Left lung (tissue), 14 donors: ENCODE measurements at places on chromosomes 4 and X. TPM values are rescaled to one million over a fixed set of nuclear protein-coding genes. Genes with fewer than 3 reads are reported as not detected.

- H3K27me3 ChIP-seq = no peaks in the 10 kb centered on the region
- H3K4me1 ChIP-seq = no peaks in the 10 kb centered on the region
- H3K27ac ChIP-seq = no peak overlapping the region
- peak; percentile 88 for DNase-seq
- H3K36me3 ChIP-seq = no peaks in the 10 kb centered on the region
Observed at GRCh38 chr4:155442267-155443105, 65.7 kb upstream of the MAP9 start.

GRCh38 chr4:174317531-174317930, 33.8 kb downstream of the CEP44 start:
- H3K4me1 ChIP-seq = no peaks in the 10 kb centered on the region
- peak; percentile 2 for DNase-seq
- H3K36me3 ChIP-seq = peaks cover 9% of the 10 kb centered on the region
- H3K4me3 ChIP-seq = no peak overlapping the region
- H3K27me3 ChIP-seq = no peaks in the 10 kb centered on the region
- H3K27ac ChIP-seq = no peak overlapping the region

DNA sequence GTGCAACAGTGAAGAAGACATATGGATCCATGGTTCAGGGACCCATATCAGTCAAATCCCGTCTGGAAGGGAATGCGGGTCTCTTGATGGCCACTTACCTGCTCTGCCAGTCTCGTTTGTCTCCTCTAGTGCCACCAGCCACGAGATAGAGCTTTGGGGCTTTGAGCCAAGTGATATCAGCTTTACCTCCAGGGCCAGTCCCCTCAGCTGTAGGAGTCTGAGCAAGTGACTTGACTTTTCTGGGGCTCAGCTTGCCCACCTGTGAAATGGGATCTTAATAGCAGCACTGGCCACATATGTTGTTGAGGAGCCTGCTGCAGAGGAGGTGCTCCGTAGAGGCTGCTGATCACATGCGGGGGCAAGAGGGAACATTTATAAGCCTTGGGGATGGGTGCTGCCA, 1.2 kb downstream of the SLC2A9 start:
- no peaks in the 10 kb centered on the region for H3K27me3 ChIP-seq
- DNase-seq = no peak
- peaks cover 61% of the 10 kb centered on the region for H3K4me1 ChIP-seq
- peak overlapping the region; percentile 78 for H3K27ac ChIP-seq
- H3K36me3 ChIP-seq = no peaks in the 10 kb centered on the region
- H3K4me3 ChIP-seq = no peak overlapping the region

DNA sequence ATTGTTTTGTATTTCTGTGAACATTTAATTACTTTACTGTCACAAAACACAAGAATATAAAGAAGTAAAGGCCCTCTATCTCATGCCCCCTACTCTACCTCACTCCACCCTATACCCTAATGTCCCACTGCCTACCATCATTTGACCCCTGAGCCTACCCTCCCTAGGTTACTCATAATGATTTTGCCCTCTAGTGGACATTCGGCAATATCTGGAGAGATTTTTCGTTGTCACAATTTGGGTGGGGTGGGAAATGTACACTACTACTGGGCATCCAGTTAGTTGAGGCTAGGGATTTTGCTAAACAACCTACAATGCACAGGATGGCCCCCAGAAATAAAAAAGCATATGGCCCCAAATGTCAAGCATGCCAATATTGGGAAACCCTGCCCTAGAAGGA, 10.2 kb downstream of the TEX13A start:
- H3K36me3 ChIP-seq = no peaks in the 10 kb centered on the region
- H3K4me1 ChIP-seq = no peaks in the 10 kb centered on the region
- H3K27ac ChIP-seq = no peak overlapping the region
- H3K4me3 ChIP-seq = no peak overlapping the region

DNA sequence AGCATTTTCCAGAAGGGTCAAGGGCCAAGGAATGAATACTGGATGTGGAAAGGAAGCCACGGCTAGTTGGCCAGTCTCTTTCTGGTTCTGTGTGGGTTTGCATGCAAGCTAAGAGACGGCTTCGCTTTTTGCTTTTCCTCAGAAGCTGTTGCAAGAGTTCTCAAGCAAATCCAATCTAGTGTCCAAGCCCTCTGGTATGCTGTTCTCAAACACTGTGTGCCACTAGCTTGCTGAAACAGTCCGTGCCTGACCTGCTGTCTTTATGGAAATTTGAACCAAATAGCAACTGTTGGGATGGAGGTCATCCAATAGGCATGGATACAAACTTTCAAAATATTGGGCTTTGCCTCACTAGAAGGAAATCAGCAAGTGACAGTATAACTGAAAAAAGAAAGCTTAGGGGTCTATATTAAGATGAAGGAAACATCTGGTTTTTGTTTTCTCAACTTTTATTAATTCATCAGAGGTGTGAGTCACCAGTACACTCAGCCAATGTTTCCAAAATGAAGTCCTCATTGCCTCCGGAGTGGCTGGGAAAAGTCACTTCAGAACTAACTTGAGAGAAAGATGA, 70.5 kb downstream of the SLC9A6 start:
- DNase-seq = peak; percentile 42
- H3K27ac ChIP-seq = peak overlapping the region; percentile 53
- no peaks in the 10 kb centered on the region for H3K27me3 ChIP-seq
- H3K4me3 ChIP-seq = no peak overlapping the region

DNA sequence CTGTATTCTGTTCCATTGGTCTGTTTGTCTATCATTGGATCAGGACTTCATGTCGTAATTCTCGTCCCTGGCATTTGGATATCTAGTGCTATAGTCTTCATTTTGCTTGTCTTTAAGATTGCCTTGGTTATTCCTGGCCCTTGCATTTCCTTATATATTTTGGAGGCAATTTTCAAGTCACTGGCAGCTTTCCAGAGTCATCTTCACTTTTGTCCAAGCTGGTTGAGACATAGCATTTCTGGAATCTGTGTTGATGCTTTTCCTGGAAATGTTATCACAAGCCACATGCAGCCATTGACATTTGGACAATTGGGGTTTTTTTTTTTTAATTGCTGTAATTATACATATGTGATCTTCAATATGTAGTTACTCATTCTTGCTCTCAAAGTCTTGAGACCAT, 45.2 kb upstream of the HGFAC start:
- H3K36me3 ChIP-seq = no peaks in the 10 kb centered on the region
- no peak overlapping the region for H3K4me3 ChIP-seq
- H3K27me3 ChIP-seq = no peaks in the 10 kb centered on the region
- peaks cover 5% of the 10 kb centered on the region for H3K4me1 ChIP-seq
- H3K27ac ChIP-seq = no peak overlapping the region

DNA sequence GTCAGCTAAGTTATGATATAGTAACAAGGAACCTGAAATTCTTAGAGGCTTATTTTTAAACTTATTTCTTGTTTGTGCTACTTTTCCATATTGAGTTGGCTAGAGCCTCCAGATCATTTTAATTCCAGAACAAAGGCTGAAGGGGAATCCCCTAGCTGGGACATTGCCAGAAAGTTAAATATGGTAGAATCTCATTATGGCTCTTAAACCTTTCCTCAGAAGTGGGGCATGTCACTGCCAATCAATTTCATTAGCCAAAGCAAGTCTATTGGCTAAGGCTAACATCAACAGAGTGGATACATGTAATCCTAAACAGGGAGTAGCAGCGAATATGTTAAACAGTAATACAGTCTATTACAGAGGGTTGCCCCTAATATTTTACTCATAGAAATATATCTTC, 47.0 kb downstream of the FTHL17 start:
- H3K27me3 ChIP-seq = no peaks in the 10 kb centered on the region
- no peaks in the 10 kb centered on the region for H3K36me3 ChIP-seq
- no peaks in the 10 kb centered on the region for H3K4me1 ChIP-seq
- H3K4me3 ChIP-seq = no peak overlapping the region
- no peak for DNase-seq

DNA sequence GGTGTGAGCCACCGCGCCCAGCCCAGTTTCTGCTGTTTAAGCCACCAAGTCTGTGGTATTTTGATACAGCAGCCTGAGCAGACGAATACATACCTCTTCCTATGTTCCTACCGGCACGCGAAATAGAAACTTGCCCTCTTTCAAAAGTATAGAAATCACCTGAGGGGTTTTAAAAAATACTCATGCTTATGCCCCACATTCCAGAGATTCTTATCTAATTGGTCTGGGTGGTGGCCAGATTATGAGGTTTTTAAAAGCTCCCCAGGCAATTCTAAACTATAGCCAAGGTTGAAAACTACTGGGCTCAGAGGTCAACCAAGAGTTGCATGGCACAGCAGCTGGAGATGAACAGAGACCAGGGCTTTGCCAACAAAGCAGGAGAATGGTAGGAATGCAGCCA, 24.9 kb upstream of the HUWE1 start:
- no peaks in the 10 kb centered on the region for H3K4me1 ChIP-seq
- no peak overlapping the region for H3K4me3 ChIP-seq
- H3K27me3 ChIP-seq = no peaks in the 10 kb centered on the region

DNA sequence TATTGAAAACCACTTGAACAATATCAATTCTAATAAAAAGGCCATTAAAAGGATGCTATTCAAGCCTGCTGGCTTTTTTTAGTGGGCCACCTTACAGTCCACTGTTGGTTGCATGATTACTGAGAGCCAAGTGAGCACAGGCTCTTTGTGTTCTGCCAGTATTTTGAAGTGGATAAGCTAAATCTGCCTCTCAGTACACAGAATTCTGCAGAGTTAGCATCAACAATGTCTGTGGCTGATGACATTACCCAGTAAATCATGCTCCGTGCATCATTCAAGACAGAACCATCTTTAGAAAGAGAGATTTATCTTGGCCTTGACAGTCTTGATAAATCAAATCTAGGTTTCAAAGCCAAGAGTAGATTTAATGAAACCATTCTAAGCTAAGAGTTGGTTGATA, 119.0 kb upstream of the GNPDA2 start:
- no peak overlapping the region for H3K27ac ChIP-seq
- DNase-seq = no peak
- no peak overlapping the region for H3K4me3 ChIP-seq
- no peaks in the 10 kb centered on the region for H3K4me1 ChIP-seq
- H3K36me3 ChIP-seq = no peaks in the 10 kb centered on the region

- peak overlapping the region; percentile 76 for H3K27ac ChIP-seq
- H3K27me3 ChIP-seq = no peaks in the 10 kb centered on the region
- no peak overlapping the region for H3K4me3 ChIP-seq
- H3K4me1 ChIP-seq = peaks cover 96% of the 10 kb centered on the region
Observed at GRCh38 chr4:40575846-40576245, 53.8 kb downstream of the RBM47 start.

- H3K27me3 ChIP-seq = no peaks in the 10 kb centered on the region
- H3K36me3 ChIP-seq = no peaks in the 10 kb centered on the region
- H3K4me1 ChIP-seq = no peaks in the 10 kb centered on the region
- no peak overlapping the region for H3K4me3 ChIP-seq
- peak overlapping the region; percentile 21 for H3K27ac ChIP-seq
Observed at GRCh38 chr4:98642991-98643426, 15.4 kb downstream of the TSPAN5 start.

DNA sequence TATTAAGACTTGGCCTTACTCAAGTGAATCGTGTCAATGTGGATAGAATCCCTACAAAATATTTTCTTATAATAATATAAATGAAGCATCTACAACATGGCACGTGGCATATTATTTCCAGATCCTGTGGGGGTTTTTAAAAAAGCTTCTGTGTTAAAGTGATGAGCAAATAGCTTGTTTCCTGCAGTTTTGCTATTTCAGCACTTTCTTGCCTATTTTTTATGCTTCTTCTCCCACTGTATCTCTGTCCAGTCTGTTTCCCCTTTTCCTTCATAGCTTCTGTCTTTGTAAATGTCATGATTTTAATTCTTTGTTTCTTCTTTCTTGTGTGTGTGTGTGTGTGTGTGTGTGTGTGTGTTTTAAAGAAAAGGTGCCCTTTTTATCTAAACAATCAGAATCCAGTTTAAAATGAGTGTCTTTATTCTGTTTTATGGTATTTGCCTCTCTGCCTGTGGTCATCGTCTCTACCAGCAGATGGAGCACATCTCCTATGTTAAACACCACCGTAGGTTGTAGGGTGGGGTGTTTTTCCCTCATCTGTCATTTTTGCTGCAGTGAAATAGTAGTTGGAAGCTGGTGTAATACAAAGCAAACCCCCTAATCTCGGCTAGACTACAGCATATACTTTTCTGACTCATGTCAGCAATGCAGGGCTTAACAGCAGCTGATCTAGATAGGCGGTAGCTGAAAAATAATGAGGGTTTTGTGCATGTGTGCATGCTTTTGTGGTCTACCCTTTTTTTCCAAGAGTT, 33.1 kb downstream of the FTHL17 start:
- no peaks in the 10 kb centered on the region for H3K27me3 ChIP-seq
- H3K4me1 ChIP-seq = no peaks in the 10 kb centered on the region
- H3K4me3 ChIP-seq = no peak overlapping the region
- DNase-seq = no peak
- no peak overlapping the region for H3K27ac ChIP-seq

DNA sequence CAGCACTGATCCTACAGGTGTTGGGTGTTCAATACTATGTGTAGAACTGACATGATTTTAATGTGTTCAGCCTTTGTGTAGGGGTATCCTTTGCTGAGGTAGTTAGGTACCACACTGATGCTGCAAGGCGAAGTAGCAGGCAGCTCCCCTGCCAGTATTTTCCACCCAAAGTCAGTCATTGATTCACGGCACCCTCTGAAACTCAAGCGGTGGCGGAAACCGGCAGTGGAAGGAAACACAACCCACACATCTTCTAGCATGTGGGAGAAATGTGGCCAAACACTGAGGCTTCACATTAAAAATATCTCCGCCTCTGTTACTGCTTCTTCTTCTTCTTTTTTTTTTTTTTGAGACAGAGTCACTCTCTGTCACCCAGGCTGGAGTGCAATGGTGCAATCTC, 126.3 kb downstream of the AASDH start:
- no peak overlapping the region for H3K4me3 ChIP-seq
- no peaks in the 10 kb centered on the region for H3K4me1 ChIP-seq
- DNase-seq = no peak
- H3K27ac ChIP-seq = no peak overlapping the region

DNA sequence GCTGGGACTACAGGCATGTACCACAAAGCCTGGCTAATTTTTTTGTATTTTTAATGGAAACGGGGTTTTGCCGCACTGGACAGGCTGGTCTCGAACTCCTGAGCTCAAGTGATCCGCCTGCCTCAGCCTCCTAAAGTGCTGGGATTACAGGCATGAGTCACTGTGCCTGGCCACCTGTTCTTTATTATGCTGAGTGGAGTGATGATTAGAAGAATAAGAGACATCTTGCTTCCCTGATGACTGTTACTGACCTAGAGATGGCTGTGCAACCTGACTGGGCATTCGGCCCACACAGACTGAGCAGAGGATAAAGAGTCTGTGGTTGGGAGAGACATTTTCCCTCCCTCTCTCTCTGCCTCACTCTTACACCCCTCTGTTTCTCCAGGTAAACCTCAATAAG, 56.7 kb downstream of the SPINK2 start:
- no peak for DNase-seq
- H3K27ac ChIP-seq = no peak overlapping the region
- H3K4me3 ChIP-seq = no peak overlapping the region
- no peaks in the 10 kb centered on the region for H3K27me3 ChIP-seq
- no peaks in the 10 kb centered on the region for H3K36me3 ChIP-seq

The TMEM47 gene
- 23.5 TPM for total RNA-seq

The EDNRA gene
- total RNA-seq = 26.6 TPM

The ANXA5 gene
- 685 TPM for total RNA-seq

The VCX2 gene
- not detected for total RNA-seq

The BMX gene
- total RNA-seq = 3.8 TPM

The CFAP99 gene
- 2.6 TPM for total RNA-seq

The STS gene
- total RNA-seq = 13.7 TPM
